ENCODE measurements at places on chromosomes 3 and 15.

- DNase-seq = no peak
These were observed 149.5 kb downstream of the RAP2B start for GRCh38 chr3:153311541-153311940.

DNA sequence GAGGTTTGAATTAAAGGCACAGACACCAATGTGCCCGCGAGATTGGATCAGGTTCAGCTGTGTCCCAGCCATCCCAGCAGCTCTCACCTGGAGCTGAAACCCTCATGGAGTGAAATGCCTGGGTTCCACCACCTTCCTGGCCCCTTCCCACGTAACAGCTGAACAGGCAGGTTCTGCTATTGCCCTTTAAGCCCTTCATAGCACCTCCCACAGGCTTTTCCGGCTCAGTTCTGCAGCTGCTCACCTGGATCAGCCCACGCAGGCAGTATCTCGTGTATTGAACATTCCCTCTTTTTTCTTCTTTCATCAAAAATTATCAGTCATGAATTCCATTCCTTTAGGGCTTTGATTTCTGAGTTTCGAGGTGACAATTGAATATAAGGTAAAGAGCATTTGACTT lies 129.8 kb downstream of the SLC9A9 start:
- no peak for DNase-seq

- DNase-seq = no peak
These were observed 33.7 kb downstream of the DENND6A start for GRCh38 chr3:57659004-57659673.

DNA sequence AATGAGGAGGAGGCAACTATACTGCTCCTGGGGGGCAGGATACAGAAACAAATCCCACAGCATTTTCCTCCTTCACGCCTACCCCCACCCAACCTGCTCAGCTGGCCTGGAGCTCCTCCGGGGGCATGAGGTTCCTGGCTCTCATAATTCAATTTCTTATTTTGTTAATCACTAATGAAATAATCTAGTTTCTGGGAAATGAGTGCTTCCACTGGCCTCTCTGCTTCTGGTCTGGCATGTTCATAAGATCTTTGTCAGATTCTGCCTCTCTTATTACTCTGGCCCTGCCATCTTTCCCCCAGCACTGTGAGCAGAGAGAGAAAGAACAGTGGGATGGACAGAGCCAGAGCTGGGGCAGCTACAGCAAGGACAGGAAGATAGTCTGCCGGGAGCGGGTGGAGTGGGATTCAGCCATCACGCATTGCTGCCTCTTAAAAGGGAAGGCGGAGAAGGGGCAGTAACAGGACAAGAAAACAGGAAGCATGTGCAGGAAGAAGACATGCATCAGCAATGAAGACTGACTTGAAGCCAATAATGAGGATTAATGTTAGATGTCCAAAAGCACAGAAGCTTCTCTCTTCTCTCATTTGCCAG lies 13.6 kb downstream of the RPAP1 start:
- DNase-seq = no peak

GRCh38 chr15:56094171-56094570 lies 100.8 kb upstream of the NEDD4 start:
- DNase-seq = no peak

DNA sequence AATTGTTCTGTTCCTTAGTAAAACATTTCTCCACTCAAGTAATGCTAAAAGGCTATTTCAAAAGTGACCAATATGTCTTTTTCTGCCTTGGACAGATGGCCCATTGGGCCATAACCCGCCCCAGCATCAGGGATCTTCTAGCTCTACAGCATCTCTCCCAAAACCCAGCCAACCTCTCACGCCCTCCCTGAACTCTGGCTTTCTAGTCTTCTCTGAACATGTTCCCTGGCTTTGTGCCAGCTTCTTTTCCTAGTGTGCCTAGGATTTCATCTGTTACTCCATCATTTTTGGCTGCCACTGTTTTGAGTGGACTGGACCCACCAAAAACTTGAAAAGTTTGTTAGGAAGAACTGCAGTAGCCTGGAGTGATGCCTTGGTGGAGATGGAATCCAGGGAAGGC lies 30.7 kb downstream of the TRPM1 start:
- DNase-seq = no peak

DNA sequence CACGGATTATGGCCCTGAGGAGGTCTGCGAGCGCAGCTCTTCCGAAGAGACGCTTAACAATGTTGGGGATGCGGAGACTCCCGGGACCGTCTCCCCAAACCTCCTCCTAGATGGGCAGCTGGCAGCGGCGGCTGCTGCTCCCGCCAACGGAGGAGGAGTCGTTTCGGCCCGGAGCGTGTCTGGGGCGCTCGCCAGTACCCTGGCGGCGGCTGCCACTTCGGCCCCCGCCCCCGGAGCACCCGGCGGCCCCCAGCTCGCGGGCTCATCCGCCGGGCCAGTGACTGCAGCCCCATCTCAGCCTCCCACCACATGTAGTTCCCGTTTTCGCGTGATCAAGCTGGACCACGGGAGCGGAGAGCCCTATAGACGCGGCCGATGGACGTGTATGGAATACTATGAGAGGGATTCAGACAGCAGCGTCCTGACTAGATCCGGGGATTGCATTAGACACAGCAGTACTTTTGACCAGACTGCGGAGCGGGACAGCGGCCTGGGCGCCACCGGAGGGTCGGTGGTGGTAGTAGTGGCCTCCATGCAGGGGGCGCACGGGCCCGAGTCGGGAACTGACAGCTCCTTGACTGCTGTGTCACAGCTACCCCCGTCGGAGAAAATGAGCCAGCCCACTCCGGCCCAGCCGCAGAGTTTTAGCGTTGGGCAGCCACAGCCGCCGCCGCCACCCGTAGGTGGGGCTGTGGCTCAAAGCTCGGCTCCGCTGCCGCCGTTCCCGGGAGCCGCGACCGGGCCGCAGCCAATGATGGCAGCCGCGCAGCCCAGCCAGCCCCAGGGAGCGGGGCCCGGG lies 1.6 kb downstream of the TSC22D2 start:
- DNase-seq = peak; percentile 36

- no peak for DNase-seq
These were observed 360.6 kb upstream of the SGO1 start for GRCh38 chr3:20546636-20547035.

GRCh38 chr3:61796911-61797310 lies 235.5 kb downstream of the PTPRG start:
- DNase-seq = no peak

DNA sequence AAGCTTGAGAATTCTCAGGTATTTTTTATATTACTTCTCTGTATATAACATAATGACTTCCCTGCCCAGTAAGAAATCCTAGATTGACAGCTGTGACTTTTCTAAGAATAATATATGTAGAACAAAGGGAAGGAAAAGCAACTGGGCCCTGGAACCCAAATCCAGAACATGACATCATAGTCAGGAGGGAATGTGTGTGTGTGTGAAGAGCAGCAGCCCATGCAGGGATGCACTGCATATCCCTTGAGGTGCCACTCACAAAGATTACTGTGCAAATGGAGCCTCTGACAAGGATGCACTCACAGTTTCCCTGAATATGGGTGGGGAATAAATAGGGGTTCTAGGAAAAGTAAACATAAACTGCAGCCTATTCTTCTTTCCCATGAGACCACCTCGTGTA lies 279.5 kb downstream of the NEK10 start:
- DNase-seq = no peak

GRCh38 chr3:94028093-94028837 lies at the start of gene STX19:
Gene STX19 (minus strand): TSS chr3:94028597. CDS start chr3:94015269, 13,328 bp downstream.
- no peak for DNase-seq

GRCh38 chr3:6862041-6862879 lies 1.3 kb downstream of the GRM7 start:
- DNase-seq = no peak

- no peak for DNase-seq
These were observed 20.1 kb downstream of the GTF2E1 start for GRCh38 chr3:120762615-120763014.

GRCh38 chr15:99564221-99565048 lies 1.3 kb upstream of the MEF2A start:
- no peak for DNase-seq

- no peak for DNase-seq
These were observed 207.1 kb downstream of the LRRN1 start for GRCh38 chr3:4006288-4006687.

- DNase-seq = peak; percentile 49
These were observed 9.6 kb upstream of the SST start for GRCh38 chr3:187679638-187680396.

All from stimulated activated CD4-positive, alpha-beta T cell treated with anti-CD3 and anti-CD28 coated beads, Interleukin-15, amount 100 ng/mL, for 1 hour (primary cell).